ENCODE measurements at places on chromosomes 16 and 17. TPM values are rescaled to one million over a fixed set of nuclear protein-coding genes. Genes with fewer than 3 reads are reported as not detected.
A peak's percentile ranks its signal among the peaks of the same experiment; 100 is the strongest.

DNA sequence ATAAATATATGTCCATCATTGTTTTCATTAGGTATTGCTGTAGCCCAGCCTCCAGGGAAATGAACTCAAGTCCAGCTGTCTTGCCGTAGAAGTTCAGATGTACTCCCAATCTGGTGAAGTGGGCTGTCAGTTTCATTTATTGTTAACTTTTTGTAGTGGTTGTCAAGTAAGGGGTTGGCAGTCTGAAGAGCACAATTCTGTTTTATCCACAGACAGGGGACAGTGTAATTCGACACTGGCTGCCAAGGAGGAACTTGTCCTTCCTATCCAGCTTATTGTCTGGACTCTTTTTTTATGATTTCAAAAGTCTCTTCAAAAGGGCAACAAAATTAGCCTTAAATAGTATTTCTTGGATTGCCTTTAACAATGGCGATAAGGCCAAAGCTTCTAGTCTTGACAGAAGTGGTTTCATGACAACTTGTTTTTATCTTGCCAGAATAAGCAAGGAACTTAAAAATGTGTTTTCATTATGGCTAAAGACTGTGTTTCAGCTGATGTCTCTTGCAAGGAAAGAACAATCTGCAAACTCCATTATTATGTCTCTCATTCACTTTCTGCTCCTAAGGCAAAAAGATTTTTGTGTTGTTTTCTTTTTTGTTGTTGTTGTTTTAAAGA lies 73.9 kb upstream of the TANC2 start:
- no peak for DNase-seq

Gene PRRT2
- polyA plus RNA-seq = 0.16 TPM

GRCh38 chr16:19075511-19075910 lies 8.1 kb downstream of the COQ7 start:
- DNase-seq = no peak

Gene PIMREG
- polyA plus RNA-seq = 0.75 TPM

GRCh38 chr16:49129935-49130334 lies 151.7 kb downstream of the CBLN1 start:
- DNase-seq = no peak

- DNase-seq = no peak
These were observed 22.5 kb downstream of the MSI2 start for GRCh38 chr17:57278740-57279387.

DNA sequence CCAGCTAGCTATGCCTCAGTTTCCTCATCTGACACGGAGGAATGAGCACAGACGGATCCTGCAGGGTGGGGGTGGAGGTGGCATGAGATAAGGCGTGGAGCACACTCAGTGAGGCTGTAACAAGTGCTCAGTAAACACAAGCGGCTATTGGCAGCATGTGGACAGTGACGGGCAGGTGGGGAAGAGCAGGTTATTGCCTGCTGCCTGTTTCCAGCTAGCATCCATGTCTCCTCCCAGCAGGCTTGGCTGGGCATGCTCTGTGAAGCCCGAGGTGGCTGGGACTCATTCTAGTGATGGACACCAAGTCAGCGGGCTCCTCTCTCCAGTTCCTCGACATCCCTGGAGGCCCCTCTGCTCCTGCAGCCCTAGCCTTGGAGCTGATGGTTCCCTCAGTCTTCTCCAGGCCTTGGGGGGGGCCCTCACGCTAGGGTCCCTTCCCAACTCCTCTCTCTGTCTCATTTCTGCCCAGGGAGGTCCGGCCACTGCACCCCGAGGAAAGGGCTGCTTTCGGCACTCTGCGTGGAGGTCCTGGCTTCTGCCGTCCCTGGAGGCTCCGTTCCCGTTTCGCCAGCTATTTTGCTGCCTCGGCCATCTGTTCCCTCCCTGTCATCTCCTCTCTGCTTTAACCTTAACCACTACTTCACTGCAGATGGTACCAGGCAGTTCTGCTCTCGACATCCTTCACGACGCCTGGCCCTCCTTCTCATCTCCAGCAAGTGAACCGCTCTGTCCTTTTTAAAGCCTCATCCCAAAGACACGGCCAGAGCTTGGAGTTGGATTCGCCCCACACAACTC lies 6.2 kb downstream of the RTN4RL1 start:
- no peak for DNase-seq

DNA sequence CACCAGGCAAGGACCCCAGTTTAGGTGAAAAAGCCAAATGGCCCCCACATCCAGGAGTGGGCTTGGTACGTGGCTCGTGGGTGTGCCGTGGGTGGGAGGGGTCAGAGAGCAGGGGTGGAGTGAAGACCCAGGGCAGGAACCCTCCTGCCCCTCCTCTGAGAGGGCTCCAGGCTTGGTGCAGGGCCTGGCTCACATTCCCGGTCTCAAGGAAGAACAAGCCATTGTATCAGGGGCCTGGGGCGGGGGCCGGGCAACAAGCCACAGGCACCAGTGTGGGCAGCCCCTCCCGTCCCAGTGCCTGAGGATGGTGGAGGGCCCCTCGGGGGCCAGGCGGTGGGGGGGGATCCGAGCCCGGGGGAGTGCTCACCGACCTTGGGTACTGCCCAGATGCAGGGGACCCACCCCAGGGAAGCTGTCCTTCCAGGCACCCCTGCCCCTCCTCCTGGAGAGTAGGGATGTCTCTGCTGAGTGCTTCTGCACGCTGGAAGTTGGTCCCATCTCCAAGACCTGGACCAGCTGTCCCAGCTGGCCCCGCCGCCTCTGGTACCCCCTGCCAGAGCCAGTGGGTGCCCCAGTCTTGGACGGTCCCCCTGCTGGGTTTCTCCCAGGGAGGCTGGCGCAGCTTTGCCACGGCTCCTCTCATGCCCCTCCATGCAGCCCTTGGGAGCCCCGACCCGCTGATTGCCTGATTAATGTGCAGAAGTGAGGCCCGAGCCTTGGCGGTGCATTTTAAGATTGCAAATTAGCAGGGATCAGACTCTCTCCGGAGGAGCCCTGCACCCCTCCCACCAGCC lies 83.7 kb downstream of the RTN4RL1 start:
- DNase-seq = no peak

DNA sequence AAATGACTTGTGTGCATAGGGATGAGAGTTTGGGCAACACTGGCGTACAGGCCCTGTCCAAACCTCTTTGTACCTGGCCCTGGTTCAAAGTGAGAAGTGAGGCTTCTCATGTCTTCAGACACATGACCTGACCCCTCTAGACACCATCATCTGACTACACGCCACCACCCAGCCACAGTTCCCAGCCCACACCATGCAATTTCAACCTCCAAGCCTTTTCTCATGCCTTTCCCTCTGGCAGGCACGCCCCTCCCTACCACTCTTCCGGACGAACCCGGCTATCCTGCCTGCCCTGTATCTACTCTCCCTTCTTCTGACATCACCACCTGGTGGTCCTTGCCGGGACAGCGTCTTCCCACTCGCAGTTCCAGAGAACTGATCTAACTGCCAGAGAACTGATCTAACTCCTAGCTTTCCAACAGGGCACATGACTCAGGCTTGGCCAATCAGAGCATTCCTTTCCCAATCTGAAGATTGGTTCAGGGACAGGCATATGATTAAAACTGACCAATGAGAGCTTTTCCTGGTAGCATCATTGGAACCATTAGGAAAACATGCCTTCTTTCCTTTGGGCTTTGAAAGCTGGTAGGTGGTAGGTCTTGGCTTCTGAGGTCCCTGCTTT lies 27.1 kb upstream of the IL21R start:
- peak; percentile 48 for DNase-seq

Gene APOH
- 5,745 TPM for polyA plus RNA-seq

Gene FA2H
- not detected for polyA plus RNA-seq

DNA sequence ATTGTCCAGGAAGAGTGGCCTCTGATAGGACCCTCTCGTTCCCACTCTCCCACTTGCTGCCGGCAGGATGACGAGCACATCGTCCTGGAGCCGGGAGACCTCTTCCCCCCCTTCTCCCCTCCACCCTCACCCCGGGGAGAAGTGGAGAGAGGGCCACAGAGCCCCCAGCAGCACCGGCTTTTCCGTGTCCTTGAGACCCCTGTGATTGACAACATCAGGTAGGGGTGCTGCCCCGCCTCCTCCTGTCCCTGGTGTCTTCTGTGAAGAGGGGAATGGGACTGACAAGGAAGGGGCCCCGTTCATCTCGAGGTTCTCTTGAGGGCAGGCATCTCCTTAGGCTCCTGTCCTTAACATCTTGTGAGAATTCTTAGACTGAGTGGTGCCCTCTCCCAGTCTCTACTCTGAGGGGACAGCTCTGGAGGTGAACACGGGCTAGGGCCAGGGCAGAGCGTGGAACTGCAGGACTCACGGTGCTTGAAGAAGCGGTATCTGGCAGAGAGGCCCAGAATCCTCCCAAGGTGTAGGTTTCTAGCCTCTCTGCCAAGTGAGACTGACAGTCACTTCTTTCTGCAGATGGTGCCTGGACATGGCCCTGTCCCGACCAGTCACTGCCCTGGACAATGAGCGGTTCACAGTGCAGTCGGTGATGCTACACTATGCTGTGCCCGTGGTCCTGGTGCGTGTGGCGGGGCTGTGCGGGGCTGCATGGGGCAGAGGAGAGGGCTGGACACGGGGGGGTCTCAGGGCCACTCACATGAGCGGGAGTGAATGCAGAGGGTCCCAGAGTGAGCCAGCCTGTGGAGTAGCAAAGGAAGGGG lies 26.4 kb downstream of the CASKIN2 start:
- DNase-seq = no peak

DNA sequence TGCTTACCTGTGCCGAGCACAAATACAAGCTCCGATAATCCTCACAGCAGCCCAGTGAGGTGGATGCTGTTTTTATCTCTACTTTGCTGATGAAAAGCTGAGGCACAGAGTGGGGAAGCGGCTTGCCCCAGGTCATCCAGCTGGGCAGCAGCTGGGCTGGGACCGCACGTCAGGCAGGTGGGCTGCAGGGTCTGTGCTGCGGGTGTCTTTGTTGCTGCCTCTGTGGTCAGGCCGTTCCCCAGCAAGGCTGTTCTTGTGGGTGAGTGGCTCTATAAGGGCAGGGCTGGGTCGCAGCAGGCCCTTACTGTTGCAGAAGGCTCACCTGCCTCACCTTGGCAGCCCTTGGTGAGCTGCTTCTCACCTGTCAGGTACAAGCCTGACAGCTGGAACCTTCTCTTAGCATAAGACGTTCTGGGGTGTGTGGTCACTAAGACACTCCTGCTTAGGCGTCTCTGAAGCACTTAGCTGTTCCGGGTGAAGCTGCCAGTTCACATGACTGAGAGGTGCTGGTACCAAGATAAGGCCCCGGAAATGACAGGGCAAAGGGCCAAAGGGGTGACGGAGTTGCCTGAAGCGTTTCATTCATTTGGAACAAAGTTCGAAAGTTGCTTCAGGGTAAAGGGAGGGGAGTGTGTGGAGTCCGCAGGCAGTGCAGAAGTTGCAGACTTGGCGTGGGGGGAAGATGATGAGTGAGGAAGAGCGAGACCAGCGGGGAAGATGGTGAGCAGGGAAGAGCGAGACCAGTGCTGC lies 17.4 kb downstream of the IRF8 start:
- peak; percentile 69 for DNase-seq

DNA sequence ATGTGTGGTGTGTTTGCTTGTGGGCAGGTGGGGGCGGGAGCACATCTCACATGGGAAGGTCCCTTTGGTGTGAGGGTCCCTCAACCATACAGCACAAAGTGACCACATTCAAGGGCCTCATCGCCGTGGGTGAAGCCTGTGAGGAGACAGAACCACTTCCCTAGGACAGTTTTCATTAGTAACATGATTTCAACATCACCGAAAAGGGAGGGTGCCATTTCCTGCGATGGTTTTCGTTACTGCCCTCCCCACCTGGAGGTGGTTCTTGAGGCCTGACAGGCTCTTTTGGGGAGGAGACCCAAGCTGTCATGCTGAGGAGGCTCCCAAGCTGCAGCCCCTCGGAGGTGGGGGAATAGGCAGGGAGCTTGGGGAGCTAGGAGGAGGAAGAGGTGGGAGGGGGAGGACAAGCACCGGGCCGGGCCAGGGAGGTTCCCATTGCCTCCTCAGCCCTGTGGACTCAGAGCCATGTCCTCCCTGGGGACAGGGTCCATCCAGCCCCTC lies 9.5 kb downstream of the CD300LB start:
- peak; percentile 23 for DNase-seq

DNA sequence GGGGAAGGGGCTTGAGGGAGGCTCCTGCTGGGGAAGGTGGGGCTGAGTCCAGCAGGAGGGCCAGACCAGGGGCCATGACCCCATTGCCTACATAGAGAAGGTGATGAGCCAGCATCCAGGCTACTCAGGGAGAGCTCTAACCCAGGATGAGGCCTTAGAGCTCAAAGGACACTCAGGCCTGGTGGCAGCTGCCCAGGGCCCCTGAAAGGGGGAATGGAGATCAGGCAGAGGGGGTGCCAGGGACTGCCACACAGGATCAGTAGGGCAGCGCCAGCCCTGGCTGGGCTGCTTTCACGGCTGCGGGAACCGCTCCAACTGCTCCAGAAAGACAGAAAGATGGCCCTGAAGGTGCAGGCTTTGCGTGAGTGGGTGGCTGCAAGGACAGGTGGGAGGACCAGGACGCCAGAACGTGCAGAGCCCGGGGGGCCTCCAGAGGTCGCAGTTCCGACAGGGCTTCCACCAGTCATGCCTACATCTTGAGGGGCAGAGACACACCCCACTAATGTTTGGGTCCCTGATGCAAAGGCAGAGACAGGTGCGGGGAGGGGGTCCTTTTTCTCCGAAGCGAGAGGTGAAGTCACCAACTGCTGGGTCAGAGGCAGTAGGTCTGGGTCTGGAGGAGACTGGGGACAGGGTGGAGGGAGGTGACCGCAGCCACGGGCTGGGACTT lies 882 bp upstream of the ATP6V0C start:
- DNase-seq = no peak

DNA sequence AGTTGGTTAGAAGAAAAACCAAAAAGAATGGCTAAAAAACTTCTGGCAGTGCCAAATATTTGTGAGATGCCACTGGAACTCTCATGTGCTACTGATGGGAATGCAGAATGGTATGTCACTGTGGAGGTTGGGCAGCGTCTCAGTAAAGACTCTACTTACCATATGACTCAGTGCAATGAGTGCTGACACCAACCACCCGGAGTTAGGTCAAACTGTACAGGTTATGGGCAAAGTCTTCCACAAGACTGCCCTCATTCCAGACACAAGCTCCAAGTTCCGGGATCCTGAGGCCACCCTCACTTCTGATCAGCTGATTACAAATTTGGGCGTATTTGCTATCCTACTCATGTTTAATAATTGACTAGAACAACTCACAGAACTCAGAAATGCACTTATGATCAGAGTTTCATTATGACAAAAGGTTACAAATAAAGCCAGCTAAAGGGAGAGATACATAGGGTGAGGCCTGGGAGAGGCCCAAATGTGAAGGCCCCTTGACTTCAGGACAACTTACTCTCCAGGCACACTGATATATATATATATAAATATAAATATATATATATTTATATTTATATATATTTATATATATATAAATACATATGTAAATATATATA lies 114.9 kb downstream of the TRIM37 start:
- DNase-seq = no peak

- DNase-seq = no peak
These were observed 87.3 kb downstream of the RPA1 start for GRCh38 chr17:1916963-1917715.

Gene TERB1
- polyA plus RNA-seq = 0.17 TPM

Gene MPV17L
- 5.6 TPM for polyA plus RNA-seq

Gene FAM83G
- 5.3 TPM for polyA plus RNA-seq

Measured in liver (tissue), 10 donors.